ENCODE measurements at places on chromosomes 6 and 20.

DNA sequence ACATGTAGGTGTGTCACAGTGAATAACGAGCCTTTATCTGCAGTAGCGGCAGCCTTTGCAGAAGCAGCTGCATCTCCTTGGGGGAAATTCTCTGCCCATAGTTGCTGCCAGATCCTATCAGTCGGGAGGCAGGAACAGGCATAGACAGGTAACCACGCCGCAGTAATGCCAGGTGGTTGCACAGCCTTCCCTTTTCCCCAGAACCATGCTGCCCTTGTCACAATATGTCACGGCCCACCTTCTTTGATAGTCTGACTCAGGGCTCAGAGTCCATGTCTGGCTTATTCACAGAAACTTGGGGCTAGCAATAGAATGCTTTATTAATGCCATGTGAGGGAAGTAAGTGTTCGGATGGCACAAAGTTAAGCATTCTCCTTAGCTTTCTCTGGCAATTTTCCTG lies 76.6 kb downstream of the F13A1 start:
- DNase-seq = no peak

- DNase-seq = no peak
Observed at GRCh38 chr20:23856736-23857135, 22.8 kb downstream of the CST5 start.

DNA sequence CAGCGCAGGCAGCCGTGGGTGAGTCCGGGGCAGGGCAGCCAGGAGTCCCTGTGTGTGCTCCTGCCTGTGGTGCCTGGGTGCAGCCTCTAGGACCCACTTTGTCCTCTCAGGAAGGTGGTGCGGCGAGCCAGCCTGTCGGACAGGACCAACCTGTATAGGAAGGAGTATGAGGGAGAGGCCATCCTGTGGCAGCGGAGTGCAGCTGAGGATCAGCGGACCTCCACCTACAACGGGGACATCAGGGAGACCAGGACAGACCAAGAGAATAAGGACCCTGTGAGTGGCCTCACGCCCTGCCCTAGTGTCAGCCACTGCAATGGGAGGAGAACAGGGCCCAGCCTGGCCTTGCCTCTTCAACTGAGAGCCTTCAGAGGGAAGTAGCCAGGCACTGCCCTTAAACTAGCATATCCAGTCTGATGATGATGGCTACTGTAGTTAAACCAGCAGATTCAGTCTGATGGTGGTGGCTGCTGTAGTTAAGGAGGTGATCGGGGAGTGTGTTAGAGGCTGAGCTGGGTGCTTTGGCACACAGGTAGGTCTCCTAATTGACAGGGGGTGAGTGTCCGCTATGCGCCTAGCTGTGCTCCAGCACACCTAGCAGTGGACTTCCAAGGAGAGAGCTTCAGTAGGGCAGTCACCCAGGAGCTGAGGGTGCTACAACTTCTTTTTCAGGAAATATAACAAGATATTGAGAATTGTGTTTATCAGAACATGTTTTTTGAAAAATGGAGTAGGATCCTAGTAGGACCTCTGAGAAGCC lies 18.1 kb upstream of the FAM83D start:
- DNase-seq = no peak

DNA sequence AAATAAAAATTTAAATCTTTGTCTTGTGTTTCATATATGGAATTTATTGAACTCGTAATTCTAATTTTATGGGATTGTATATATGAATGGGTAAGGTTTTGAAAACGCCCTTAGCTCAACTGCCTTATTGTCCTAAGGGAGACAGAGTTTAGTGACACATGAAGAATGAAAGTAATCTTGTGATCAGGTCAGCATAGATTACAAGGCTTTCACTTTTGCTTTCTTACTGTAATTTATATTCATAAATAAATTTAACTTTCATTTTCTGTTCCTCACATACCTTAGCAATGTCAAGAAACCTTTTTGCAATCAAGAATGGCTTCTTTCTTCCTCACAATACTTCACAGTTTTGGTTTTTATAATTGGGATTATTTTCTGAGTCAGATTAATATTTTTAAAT lies 14.4 kb downstream of the KPNA5 start:
- DNase-seq = no peak

DNA sequence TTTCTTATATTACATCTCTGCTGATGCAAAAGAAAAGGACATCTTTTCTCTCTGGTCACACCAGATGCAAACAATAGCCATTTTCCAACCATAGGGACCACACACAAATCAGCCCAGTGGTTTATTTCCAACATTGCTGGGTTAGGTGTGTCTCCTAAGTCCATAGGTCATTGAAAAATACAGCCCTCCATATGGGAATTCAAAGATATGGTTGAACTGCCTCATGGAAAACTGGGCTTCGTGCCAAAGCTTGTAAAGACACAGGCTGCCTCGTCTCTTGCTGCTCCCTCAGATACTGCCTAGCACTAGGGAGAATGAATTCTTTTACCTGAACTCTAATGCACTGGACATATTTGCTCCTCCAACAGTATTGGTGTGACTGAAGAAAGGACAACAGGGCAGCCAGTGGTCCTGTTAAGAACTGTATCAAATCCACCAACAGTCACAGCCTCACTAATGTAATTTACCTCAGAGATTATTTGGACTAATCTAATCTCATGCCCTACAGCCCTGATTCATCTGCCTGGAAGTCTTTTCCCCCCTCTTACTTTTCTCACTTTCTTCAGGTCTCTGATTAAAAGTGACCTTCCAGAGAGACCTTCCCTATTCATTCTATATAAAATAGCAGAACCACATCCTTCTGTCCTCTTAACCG lies 48.3 kb upstream of the TBC1D32 start:
- no peak for DNase-seq

- DNase-seq = no peak
Observed at GRCh38 chr6:109242029-109242428, 140.2 kb downstream of the CD164 start.

DNA sequence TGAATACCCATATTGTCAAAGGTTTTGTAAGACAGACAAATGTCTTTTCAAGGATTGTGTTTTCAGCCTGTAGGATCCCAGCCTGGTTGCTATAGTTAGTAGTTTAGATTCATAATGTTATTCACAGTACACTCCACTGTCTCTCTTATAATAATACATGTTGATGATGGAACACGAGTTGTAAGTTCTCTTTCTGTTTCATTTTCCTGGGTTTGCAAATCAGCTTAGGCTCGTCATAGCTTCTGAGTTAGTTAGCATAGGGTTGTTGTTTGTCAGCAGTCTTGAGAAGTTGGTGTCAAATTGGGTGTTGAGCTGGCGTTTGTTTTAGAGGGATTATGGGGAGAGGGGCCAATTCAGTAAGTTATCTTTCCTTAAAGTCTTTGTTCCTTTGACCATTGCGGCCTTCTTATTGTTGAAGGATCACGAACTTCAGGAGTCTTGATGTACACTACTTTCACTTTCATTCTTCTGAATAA lies 45.8 kb downstream of the QKI start:
- DNase-seq = no peak

- DNase-seq = peak; percentile 72
Observed at GRCh38 chr6:137811121-137811915, 55.7 kb upstream of the TNFAIP3 start.

- DNase-seq = no peak
Observed at GRCh38 chr6:44525761-44526351, 138.3 kb downstream of the CDC5L start.

GRCh38 chr6:157061770-157062594 lies 261.3 kb downstream of the TMEM242 start:
- DNase-seq = no peak

DNA sequence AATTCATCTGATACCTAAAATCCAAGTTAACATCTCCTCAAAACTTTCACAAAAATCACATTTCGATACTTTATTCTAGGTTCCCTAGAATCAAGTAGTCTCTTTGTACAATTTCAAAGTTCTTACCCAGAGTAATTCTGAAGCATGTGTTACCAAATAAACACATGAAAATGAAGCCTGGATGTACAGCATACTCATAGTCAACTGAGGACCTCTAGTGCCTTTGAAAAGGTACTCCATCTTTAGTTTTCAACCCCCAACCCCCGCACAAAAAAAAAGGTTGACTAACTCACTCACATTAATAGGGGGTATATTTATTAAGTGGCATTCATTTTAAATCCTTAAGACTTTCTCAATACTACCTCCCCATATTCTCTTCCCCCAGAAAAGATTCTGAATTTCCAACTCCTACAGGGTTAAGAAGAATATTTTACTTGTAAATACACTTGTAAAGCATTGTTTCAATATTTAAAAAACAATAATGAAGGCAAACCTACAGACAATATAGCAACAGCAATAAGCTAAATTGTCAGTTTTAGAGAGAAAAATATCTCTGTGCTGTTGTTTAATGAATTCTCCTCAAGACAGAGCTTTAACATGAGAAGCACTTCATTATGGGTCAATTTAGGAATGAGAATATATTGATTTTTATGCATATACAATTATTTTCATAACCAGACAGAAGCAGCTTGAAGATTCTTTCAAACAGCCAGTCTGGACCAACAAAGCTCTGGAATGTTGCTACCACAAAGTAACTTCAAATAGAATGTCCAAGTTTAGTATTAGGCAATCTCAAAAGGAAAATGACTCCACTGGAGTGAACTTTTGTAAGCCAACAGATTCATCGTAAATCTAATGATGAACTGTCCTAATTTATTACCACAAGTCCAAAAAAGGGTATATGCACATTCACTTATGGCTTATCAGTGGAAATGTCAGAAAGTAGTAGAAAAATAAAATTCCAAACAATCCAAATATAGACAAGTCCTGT lies 3.3 kb downstream of the PLN start:
- no peak for DNase-seq

DNA sequence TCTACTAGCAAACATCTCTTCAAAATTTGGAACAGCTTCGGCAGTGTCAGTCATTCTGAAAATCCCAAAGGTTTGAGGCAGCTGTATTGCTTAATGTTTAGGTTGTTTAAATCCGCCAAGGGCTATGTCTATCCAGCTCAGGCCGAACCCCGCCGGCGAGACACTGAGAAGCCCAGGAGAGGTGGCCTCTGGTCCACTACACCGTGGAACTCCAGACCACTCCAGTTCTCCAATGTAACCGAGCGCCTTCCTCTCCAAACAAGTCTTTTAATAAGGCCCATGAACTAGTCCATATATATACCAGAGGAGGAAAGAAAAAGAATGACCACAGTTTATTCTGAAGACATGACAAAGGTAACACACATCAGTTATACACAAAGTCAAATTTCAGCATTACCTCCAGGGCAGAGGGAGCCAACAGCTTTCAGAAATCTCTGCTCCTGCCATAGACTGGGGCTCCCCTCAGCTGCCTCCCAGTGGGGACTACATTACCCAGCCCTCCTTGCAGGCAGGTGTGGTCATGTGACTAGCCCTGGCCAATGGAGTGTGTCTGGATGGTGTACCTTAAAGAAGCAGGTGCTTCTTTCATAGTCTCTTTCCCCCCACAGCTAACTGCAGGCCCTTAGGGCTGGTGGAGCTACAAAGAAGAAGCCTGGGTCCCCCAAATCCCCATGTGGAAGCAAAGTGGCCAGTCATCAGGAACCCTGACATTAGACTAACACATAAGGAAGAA lies at the start of gene RAMACL:
Gene RAMACL (minus strand): TSS at position 255 of the 733 bp plus-strand sequence. CDS start 201 bp downstream, at position 54.
- DNase-seq = peak; percentile 30

DNA sequence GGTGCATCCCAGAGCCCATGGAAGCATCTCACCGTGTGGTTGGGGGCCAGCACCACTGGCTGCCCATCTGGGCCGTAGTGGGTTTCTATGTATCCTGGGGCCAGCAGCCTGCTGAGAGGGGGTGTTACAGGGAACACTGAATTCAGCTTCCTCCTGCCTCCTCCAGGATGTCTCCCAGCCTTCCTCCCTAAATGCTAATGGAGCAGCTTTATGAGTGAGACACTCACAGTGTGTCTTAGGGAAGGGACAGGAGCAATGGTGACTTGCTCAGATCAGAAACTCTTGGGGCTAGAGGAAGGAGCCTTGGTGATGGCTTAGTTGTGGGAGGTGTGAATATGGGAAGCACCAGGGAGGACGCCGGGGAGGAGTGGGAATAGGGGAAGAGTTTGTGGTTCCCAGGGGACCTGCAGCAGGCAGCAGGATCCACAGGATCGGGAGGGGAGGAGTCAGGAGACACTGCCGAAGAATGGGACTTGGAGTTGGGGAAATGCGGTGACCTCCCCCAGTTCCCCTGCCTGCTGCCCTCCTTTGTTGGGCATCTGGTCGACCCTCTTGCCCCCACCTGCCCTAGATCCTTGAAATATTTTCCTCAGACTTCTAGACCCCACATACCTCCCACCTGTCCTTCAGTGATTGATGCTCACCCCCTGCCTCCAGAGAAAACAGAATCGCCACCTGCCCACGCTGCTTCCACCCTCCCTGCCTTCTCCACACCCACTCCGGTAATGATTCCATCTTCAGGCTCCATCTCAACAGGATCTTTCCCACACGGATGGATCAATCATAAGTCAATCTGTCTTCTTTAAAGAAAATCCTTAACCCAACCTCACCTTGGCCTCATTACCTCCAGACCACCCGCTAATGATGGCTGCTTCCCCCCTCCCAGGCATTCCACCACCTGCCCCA lies 6.6 kb downstream of the ADAM33 start:
- no peak for DNase-seq

DNA sequence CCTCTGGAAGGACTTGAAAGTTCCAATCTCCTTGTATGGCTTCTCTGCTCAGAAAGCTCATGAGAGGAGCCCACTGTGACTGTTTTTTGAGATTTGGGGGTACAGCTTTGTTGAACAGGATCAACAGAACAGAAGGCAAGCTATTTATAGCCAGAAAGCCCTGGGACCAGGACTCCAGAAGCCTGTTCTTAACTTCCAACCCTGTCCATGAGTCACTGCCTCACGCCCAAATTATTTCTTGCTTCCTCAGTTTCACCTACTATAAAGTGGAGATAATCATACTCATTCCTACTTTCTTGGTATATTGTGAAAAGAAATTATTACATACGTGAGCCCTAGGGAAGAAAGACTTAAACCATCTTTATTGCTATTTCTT lies 100.9 kb upstream of the MARCKS start:
- DNase-seq = no peak

GRCh38 chr6:93927731-93928130 lies 508.4 kb upstream of the EPHA7 start:
- no peak for DNase-seq
